AG04449 (cell line): ENCODE measurements at places on chromosomes 4 and X.

GRCh38 chr4:3729188-3729881, 36.9 kb upstream of the ADRA2C start:
- peak; percentile 17 for DNase-seq

DNA sequence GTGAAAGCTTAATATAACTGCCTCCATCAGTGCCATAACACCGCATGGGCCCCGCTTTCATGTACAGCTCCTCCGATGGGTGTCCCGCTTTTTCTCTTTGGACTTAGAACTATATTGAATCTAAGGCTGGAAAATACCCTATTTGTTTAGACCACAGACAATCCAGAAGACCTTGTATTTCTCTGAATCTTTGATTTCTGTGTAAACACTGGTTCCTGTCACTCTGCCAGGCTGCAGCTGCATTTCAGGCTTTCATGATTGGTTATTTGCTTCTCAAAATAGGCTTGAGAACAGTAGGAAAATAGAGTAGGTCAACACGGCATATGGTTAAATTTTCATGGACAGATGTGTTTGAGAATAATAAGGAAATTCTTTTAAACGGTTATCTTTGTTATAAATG, 80.0 kb downstream of the NWD2 start:
- DNase-seq, result no peak

GRCh38 chrX:115582616-115583495, 21.9 kb downstream of the PLS3 start:
- no peak for DNase-seq

DNA sequence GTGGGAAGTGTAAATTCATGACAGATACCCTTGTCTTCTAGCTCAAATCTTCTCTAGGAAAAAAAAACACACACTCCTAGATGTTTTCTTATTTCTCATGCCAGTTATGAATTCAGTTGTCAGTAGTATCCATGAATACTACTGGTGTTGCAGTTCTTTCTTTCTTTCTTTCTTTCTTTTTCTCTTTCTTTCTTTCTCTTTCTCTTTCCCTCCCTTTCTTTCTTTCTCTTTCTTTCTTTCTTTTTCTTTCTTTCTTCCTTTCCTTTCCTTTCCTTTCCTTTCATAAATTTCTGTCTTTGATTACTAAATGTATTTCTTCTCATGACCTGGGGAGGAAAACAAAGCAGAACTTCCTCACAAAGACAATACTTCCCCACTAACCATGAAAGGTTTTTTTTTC, 253.8 kb downstream of the PCDH7 start:
- no peak for DNase-seq

DNA sequence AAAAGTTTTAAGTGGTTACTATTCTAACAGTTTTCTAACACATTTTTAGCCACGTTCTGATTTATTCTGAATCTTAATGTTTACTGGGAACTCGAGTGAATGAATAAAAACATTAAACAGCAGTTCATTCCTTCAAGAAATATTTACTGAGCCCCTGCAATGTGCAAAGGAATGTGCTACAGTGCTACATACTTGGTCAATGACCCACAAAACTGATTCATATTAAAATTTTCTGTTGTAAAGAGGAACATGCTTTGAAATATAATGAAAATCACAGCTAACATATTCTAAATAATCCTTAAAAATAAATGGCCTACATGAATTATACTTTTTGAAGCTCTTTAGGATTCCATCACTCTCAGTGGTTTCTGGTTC, 78.7 kb downstream of the ARAP2 start:
- no peak for DNase-seq

DNA sequence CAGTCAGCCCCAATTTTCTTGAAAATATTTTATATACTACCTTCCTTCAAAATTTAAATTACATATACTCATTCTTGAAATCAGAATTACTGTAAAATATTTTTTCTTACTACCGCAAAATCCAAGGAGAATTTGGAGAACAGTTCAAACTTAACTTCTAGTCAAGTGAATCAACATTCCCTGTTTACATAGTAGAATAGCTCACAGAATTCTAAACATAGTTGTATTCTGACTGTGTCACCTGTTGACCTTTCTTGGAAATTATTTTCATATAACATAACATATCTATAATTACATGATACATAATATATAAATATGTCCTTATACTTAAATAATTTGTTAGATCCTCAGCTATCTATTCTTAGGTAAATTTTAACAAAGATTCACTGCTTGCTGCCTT, 31.0 kb upstream of the FGF5 start:
- no peak for DNase-seq

DNA sequence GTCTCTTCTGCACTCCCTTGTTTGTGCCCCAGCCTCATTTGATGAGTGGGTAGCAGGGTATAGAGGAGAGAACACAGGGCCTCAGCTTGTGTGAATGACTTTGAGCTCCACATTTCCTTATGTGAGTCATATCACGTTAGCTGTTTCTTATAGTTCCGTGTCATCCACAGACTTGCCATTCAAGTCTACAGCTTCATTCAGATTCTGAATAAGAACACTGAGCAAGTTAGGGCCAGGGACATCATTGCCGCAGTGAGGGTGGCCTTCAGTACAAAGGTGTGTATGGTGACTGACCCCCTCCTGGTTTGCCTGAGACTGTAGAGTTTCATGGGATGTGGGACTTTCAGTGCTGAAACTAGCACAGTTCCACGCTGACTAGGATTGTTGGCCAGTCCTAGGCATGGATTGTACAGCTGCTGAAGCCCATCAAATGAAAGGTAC, 23.6 kb downstream of the KLF3 start:
- DNase-seq, result no peak

GRCh38 chr4:137819964-137820383, 287.7 kb upstream of the PCDH18 start:
- no peak for DNase-seq

GRCh38 chrX:142201113-142201512, 4.0 kb downstream of the MAGEC2 start:
- no peak for DNase-seq

DNA sequence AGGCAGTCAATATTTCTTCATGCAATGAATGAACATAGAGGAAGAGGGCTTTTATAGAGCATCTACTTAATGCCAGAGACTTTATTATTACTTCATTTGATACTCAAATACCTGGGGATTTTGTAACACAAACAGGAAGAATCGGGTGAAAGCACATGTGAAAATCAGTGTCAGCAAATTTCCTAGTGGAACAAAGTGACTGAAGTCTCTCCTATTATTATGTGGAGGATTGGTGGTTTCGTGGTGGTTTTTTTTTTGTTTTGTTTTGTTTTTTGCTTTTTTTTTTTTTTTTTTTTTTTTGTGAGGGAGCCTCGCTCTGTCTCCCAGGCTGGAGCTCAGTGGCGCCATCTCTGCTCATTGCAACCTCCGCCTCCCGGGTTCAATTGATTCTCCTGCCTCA, 207.0 kb downstream of the RRAGB start:
- DNase-seq, result no peak

DNA sequence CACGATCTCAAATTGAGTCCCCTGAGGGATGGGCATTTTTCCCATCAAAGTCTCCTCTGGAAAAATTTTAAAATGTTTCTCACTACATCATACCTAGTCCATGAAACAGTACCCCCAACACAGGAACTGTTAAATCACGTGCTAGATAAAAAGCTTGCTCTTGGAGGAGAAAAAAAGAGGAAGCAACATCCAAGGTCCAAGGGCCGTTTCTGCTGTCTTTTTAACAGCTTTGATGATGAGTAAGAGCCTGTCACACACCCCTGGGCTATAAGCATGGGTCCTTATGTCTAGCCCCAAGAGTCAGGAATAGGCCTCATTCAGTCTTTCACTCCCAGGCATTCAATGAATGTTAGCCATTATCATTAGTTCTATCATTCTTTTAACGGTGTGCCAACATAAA, 128.9 kb downstream of the SH3KBP1 start:
- no peak for DNase-seq

DNA sequence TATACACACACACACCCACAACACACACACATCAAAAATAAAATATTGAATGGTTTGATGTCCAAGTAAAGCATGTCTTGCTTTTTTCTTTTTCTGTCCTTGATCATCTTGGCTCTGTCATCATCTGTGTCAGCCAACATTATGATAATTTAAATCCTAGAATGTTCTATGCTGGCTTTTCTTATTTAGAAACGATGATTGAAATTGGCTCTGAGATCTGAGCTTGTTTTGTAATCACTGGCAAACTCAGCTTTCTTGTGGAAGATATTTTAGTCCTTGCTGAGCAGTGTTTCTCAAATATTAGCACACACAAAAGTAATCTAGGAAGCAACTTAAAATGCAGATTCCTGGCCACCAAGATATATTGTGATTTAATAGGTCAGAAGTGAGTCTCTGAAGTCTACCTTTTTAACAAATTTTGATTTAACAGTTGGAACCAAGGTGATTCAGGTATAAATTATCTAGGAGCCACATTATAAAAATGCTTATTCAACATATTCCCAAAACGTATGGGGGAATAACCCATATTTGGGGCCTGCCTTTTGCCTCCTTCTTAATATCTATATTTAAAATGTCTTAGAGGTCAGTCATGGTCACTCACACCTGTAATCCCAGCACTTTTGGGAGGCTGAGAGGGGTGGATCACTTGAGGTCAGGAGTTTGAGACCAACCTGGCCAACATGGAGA, 24.0 kb upstream of the DSPP start:
- DNase-seq, result no peak

DNA sequence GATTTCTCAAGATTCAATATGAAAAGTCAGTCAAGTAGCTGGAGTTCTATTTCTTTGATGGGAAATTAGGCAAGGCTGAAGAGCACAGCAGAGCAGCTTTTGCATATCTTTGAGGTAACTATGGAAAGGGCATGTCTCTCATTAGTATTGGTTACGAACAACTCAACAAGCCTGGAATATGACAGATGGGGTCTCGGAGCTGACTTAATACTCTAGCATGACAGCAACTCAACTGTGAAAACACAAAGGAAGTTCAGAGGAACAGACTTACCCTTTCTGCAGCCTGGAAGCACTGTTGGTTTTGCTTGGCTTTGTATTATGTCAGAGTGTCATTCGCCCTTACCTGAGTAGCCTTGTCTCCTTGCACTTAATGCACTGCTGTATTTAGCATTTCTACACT, 79.9 kb upstream of the AADAT start:
- no peak for DNase-seq

DNA sequence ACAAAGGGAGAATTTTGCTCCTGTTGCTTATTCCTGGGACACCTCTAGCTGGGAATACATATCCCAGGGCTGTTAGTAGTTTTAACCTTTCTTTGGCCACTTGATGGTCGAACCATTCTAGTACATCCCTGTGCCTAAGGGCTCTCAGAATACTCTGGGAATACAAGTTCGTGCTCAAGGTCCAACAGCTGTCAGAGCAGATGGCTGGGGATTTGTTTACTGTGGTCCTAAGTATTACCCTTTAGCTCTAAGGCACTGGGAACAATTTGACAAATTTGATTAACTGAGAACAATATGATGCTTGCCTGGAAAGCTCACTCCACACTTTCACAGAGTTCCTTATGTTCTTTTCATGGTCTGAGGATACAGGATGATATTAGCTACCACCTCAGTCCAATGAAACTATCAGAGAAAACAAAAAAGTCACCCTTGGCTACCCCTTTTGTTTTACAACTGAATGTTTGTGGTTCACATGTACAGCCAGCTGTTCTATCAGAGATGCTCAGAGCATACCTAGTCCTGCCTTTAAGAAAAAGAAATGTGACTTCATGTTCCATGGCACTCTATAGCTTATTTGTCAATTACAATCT, 47.4 kb upstream of the PHOX2B start:
- DNase-seq, result no peak

DNA sequence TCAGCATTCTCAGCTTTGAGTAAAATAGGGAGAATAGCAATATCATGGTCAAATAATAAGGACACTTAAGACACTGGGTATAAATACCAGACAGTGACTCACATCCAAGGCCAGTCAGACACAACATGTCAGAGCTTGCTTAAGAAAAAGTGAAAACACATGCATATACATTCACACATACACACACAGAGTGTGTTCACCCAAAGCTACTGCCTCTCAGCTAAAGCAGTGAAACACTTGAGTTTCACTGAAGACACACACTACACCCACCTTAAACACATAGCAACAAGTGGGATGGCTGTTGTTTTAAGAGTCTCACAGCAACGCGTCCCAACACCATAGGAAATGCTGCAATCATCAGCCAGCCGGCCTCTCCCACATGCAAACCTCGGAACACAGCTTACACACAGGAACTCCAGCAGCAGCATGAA, 14.4 kb downstream of the SHROOM4 start:
- peak; percentile 59 for DNase-seq

DNA sequence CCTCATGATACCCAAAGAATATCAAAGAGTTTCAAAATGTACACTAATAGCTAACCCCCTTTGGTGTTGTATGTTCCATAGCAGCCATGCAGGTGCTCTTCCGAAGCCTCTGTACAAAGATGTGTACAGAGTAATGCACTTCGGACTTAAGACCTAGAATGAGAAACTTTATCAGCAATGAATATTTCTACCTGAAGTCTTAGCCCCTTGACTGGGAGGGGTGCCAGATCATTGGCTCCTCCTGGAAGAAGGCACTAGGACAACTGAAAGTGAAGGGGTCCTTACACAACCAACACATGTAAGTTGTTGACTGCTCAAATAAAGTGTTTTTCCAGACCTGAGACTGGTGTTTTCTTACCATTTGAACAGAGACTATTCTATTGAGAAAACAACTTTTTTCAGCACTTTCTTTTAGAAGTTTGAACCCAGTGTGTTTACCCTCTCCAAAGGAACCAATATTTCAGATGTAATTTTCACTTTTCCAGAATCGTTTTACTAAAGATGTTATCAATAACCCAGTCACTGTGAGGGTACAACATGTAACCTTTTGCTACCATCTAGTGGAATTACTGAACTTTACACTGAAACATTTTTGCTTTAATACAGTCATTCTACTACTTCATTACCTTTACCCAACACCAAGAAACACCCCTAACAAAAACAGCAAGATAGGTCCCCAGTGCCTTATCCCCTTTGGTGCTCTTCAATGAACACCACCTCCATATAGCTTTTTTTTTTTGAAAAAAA, 33.3 kb upstream of the PRDX4 start:
- no peak for DNase-seq

DNA sequence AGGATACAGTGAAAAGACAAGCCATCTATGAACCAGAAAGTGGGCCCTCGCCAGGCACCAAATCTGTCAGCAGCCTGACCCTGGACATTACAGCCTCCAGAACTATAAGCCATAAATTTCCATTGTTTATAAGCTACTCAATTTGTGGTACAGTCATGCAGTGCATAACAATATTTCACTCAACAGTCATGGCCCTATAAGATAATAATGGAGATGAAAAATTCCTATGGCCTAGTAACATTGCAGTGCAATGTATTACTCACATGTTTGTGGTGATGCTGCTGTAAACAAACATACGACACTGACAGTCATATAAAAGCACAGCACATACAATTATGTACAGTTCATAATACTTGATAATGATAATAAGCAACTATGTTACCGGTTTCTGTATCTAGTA, 17.1 kb upstream of the TLR1 start:
- no peak for DNase-seq

DNA sequence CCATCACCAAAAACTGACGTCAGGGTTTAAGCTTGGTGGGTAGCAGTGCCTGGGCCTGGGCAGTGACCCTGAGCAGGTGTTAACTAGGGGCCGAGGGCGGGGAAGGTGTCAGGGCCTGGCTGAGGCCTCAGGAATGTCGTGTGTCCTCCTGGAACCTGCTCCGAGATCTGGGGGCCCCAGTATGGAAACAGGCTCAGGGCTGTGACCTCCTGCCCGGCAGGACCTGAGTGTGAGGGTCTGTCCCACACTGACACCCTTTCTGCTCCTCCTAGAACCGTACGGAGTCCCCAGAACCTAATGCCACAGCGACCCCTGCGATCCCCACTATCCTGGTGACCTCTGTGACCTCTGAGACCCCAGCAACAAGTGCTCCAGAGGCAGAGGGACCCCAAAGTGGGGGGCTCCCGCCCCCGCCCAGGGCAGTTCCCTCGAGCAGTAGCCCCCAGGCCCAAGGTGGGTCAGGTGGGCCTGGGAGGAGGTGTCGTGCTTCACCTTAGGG, 741 bp downstream of the HGFAC start:
- DNase-seq, result no peak
